NCI-H1048 (cell line): ENCODE measurements at places on chromosomes 1 and 21.

DNA sequence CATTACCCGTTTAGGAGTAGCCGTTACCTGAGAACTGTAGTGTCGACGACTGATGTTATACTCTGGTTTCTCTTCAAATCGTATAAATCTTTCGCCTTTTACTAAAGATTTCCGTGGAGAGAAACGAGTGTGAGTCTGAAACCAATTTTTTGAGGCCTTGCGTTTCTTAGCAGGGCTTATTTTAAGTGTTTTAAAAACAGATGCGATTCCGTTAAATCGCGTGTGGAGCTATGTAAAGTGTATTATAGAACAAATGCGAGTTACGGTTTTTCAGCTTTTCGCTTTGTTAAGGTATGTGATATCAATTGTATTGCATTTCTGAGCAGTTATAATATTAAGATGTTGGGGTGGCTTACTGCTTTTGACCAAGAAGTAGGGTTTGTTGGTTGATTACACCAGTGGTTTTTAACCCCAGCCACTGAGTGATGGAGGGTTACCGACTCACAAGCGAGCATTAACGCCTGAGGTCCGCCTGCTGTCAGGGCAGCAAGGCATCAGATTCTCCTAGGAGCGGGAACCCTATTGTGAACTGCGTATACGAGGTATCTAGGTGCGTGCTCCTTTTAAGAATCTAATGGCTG lies 18.0 kb downstream of the KIAA2013 start:
- peak; percentile 87 for DNase-seq

DNA sequence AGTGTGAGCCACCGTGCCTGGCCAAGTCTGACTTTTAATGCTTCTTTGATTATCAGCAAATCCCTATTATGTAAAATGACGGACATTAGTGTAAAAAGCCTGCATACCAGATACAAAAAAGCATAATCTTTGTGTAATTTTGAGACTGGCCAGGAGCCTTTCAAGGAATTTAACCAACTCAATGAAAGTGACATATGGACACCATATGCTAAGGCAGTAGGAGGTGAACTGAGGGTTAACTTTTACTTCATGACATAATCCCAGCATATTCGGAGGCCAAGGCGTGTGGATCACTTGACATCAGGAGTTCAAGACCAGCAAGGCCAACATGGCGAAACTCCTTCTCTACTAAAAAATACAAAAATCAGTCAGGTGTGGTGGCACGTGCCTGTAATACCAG lies 94.6 kb downstream of the EIF4G3 start:
- no peak for DNase-seq

- no peak for DNase-seq
Measured at GRCh38 chr21:18812308-18812707, 408.7 kb upstream of the TMPRSS15 start.

DNA sequence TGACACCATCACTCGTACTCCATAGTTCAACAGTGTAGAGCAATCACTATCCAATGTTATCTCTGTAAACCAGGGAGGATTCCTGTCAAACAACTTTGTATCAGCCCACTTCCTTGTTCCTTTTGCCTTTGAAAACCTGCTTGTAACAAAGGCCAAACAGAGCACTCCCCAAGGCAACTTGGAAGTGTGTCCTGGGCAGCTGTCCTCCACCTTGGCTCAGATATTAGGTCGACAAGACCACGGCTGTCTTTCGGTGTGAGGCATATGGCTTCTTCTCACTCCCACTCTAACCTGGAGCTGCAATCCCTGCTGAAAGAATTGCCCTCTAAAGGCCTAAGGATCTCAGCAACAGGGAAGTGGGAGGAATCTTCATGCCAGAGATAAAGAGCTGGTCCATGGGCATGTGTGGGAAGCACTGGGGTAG lies 66.7 kb downstream of the ITPKB start:
- no peak for DNase-seq

- DNase-seq: no peak
Measured at GRCh38 chr1:192506741-192507155, 68.8 kb upstream of the RGS1 start.

DNA sequence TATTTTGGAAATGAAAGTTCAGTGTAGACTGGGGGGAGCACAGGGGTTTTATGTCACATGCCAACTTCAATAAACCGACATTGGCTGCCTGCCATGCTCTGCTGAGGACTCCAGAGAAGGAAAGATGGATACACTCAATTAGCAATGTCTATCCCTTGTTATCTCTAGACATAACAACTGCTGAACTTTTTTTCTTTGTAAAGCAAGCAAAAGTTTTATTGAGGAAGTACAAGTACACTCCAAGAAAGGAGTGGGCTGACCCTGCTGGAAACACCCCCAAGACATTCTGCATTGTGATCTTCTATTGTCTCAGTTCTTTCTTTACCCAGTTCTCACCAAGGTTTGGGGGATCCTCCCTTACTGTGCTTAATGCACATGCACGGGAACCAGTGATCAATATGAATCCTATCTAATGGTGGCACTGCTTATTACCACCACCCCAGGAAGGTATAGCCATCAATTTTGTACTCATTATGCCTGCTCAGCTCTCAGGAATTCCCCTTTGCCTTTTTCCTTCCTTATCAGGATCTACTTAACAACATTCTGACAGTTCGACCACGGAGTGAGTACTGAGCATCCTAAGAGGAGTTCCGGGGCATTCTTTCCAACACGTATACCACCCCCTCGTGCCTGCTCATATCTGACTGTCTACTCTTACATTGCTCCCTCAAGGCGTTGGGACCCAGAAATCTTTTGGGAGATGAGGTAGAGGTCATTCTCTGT lies 28.7 kb downstream of the SYNJ1 start:
- no peak for DNase-seq

GRCh38 chr1:25123551-25123950 lies 108.8 kb downstream of the SYF2 start:
- DNase-seq: no peak

DNA sequence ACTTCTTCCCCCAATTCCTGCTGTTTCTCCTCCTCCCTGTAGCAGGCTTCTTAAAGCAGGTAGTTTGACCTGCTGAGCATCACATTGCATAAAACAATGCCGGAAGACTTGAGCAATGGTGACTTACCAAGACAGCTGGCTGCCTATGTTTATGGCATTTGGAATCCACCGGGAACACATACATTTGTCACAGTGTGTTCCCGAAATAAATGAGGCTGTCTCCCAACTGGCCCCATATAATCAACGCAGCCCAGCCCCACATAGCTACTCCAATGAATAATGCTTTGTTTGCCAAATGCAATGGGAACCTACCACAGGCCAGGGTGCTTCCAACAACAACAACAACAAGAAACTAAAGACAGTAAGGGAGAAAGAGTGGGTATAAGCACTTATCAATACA lies 186.1 kb upstream of the MAP1LC3C start:
- no peak for DNase-seq

GRCh38 chr1:94579876-94580294 lies 38.3 kb upstream of the F3 start:
- DNase-seq: no peak

GRCh38 chr1:115117298-115117697 lies 28.0 kb upstream of the TSPAN2 start:
- no peak for DNase-seq

DNA sequence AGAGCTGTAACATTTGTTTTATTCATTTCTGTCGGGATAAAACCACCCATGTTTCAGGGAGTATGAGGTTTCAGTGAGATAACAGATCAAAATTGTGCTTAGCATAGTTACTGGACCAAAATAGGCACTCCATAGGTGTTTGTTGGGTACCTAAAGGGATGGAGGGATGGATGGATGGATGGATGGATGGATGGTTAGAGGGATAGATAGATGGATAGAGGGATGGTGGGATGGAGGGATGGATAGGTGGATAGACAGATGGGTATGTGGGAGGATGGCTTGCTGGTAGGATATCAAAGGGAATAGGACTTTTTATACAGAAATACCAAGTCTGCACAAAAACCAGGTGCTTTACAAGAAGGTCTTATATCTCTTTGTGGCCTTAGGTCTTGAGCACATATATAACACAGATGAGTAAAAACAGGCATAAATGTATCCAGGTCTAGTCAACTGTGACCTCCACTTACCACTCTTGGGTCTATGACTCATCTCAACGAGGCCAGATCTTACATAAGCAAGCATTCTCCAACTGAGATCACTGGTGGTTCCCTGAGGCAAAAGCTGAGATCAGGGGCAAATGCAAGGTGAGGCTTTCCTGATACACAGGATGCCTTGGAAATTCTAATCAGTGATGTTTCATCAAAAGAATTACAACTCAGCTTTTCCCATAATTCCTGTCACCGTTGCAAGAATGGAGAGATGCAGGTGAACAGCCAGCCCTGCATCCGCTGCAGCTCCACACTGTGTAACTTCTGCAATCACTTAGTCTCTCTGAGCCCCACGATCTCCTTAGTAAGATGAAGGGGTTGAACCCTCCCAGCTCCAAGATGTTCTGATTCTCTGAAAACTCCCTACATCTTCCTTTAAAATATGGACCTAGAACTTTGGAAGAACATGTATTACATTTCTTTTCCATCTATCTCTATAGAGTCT lies 32.0 kb downstream of the PTAFR start:
- DNase-seq: no peak

DNA sequence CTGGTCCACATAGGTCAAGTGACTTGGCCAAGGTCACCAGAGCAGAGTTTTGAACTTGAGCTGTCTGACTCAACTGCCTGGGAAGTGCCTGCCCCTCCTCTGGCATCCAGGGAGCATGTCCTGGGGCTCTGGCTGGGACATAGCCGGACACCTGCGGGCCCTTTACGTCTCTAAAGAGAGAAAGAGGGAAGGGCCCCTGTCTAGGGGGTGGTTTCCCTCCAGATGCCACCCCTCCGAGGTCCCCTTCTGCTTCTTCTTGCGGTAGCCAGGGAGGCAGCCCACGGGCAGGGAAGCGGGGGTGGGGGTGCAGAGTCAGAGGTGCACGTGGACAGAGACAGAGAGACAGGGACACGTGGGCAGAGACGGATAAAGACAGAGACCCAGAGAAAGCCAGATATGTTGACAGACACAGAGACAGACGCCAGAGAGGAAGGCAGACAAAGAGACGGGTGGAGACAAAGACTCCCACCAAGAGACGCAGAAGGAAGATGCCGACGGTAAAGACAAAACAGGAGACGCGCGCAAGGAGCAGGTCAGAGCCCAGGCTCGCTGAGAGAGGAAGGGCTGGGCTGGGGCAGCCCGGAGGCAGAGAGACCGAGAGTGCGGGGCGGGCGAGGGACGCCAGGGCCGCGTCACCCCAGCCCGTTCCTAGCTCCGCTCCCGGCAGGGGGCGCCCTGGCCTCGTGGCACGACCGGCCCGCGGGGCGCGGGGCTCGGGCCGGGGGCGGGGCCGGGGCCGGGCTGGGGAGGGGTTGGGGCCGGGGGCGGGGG lies 458 bp upstream of the ALPL start:
- no peak for DNase-seq

DNA sequence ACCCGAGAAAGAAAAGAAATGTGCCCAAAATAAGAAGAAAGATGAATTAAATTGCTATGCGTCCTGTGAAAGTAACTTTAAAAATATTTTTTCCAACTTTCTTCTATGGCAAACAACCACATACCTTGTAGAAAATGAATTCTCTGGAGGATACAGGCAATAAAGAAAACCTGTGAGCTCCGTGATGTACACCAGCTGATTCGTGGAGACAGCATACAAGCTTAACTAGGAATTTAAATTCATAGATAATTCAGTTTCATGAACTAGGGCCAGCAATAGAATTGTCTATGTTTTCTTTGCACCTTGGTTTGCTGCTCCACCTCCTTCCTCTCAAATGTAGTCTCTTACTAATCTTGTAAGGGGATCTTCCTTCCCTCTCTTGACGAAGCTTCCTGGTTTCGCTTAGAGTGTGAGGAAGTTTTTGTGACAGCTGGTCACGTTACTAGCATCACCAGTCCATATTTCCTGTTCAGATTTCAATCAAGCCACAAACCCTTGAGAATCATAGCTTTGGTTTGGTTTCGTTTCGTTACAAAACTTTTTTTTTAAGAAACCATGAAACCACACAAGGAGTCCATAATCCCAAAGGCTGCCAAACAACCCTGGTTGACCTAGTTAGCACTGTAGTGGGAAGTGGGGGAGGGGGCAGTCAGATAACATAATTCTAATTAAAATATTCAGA lies 35.8 kb downstream of the GREM2 start:
- no peak for DNase-seq

GRCh38 chr1:4653796-4654725 lies at the start of gene AJAP1:
TSS of gene AJAP1 (plus strand) at chr1:4654609. CDS start at chr1:4655426, 817 bp downstream.
- DNase-seq: no peak

DNA sequence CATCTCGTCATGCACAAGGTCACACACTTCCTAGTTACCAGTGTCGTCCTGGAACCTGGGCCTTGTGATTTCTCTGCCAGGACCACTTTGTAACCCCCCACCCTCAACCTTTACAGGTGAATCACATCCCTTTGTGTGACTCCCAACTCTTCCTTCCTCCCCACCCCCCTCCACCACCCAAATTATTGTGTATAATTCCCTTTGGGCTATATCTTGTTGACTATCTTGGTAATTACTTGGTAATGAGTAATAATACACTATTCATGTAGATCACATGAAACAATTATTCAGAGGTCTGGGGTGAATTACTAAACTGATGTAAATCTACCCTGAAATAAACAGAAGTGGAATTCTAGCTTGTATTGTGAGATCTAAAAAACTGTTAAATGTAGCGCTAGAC lies 1.7 kb downstream of the KCNK1 start:
- no peak for DNase-seq

DNA sequence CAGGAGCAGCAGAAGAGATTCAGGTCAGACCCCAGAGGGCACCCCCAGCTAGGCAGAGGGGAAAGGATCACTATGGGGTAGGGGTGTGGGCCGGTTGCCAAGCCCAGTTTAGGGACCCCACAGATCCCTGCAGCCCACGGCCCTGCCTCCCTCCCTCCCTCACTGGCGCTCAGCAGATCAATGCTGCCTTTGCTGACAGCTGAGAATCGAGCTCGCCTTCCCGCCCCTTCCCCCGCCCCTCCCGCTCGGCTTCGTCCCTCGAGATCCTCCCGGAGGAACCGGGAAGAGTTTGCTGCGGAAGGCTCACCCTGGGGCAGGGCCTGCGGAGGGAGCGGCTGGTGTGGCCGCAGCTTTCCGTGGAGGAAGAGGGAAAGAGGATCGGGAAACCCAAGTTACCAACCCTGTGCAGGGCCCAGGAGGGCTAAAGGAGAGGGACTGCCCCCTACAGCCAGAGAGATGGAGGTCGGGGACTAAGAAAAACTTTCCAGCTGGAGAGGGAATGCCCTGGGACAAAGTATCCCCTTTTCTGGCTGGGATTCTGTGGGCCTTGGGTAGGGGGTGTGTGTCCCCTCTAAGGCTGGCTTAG lies 1.1 kb upstream of the KCNQ4 start:
- DNase-seq: no peak

- no peak for DNase-seq
Measured at GRCh38 chr1:21320410-21321108, 30.3 kb upstream of the ECE1 start.

GRCh38 chr1:42133809-42134526 lies 19.2 kb upstream of the GUCA2B start:
- no peak for DNase-seq
